Anterior cingulate cortex (tissue), 58 donors: ENCODE measurements at places on chromosomes 4 and X.

DNA sequence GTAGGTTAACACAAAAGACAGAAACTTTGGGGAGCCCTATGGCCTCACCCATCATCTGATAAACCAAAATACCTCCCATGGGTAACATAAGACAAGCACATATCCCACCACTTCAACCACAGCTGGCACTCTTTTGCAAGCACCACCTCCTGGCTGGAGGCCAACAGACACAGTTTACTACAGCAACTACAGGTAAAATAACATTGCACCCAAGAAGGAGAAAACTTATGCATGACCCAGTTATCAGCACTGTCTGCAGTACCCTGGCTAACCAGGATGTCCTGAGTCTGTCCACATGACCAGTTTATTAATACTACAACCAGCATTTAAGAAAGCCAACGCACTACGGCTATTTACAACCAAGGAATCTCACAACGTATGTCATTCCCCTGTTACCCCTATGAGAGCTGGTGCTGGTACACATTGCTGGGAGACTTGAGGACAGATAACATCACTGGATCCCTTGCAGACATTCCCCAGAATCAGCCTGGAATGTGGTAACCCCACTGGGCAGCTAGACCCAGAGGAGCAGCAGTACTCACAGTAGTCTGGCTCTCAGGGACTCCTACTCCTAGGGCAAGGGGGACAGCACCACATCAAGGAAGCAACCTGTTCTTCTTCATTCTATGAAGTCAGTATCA lies 32.0 kb downstream of the ELF2 start:
- DNase-seq, result no peak

GRCh38 chr4:53703267-53703655 lies 112.0 kb upstream of the LNX1 start:
- DNase-seq, result no peak

- no peak for DNase-seq
These were observed 436.0 kb downstream of the IL1RAPL1 start for GRCh38 chrX:29023207-29023606.

- no peak for DNase-seq
These were observed 902 bp downstream of the KLHL4 start for GRCh38 chrX:87518504-87518903.

DNA sequence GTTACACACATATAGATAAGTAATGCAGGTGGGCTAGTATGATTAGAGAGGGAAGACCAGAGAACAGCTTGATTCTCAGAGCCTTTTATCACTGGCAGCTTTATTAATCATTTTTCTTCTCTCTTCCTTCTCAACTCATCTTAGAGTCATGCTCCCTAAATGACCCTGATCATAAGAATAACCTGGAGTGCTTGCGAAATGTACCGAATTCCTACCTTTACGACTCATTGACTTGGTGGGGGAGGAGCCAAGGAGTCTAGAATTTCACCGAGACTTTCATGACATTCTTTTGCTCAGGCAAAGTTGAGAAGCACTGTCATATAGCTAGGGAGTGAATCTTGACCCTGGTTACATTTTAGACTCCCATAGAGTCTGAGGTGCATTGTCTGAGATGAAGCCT lies 298.9 kb upstream of the PUDP start:
- DNase-seq, result no peak

DNA sequence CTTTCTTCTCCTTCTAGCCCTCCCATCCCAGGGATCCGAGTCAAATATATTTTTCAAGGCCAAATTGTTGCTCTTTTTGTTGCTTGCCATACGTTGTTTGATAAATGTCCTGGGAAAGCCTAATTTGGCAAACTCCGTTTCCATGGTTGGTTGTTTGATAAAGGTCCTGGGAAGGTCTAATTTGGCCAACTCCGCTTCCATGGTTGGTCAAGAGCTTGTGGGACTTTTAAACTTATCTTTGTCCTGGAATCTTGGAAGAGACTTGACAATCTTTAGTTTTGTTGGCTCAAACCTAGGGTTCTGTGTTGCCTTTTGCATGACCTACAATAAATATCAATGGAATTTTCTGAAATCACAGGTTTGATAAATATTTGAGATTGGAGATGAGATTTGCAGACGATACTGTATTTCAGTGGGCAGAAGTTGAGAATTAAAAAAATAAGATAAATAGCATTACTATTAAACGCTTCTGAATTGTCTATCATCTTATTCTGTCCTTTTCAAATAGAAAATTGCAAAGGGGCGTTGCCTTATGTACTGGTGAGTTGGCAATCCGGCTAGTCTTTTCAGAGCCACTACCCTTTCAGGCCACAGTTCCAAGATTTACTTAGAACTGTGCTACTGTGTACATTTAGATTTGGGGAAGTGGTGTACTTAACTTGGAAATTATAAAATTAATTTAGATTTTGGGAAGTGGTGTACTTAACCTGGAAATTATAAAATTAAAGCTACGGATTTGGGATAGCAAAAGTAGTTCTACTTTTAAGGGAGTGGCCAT lies 804 bp downstream of the OSTC start:
- DNase-seq, result no peak
